ENCODE measurements at places on chromosomes 2 and 18.
A peak's percentile ranks its signal among the peaks of the same experiment; 100 is the strongest.

- DNase-seq: peak; percentile 42
Observed at GRCh38 chr18:23871410-23871809, 143.1 kb upstream of the TTC39C start.

DNA sequence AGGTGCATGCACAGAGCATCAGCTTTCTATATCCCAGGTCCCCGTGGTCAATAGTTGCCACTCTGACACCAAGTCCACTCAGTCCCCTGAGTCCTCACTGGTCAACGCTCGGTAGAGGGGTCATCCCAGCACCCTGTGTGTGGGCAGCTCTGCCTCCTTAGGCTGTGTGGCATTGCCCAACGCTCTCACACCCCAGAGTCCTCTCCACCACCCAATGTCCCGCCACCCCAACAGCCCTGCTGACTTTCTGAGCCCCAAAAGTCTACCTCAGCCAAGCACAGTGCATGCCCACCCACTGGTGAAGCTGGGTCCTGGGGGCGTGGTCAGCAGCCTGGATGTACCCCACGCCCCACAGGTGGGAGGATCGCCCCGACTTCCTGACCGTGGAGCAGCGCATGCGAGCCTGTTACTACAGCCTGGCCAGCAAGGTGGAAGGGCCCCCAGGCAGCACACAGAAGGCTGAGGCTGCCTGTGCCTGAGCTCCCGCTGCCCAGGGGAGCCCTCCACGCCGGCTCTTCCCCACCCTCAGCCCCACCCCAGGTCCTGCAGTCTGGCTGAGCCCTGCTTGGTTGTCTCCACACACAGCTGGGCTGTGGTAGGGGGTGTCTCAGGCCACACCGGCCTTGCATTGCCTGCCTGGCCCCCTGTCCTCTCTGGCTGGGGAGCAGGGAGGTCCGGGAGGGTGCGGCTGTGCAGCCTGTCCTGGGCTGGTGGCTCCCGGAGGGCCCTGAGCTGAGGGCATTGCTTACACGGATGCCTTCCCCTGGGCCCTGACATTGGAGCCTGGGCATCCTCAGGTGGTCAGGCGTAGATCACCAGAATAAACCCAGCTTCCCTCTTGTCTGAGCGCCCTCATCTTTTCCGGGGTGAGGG lies 25.9 kb downstream of the ZAP70 start:
- no peak for DNase-seq

DNA sequence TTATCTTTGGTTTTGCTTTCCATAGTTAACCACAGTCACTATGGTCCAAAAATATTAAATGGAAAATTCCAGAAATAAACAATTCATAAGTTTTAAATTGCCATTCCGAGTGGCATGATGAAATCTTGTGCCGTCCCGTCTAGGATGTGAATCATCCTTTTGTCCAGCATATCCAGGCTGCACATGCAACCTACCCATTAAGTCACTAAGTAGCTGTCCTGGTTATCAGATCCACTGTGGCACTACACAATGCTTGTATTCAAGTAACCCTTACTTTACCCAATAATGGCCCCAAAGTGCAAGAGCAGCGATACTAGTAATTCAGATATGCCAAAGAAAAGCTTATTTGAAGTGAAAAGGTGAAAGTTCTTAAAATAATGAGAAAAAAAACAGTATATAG lies 10.7 kb downstream of the USP34 start:
- no peak for DNase-seq

- DNase-seq: no peak
Observed at GRCh38 chr2:104936527-104936926, 82.6 kb downstream of the POU3F3 start.

- DNase-seq: no peak
Observed at GRCh38 chr2:168469281-168469988, 13.4 kb downstream of the CERS6 start.

DNA sequence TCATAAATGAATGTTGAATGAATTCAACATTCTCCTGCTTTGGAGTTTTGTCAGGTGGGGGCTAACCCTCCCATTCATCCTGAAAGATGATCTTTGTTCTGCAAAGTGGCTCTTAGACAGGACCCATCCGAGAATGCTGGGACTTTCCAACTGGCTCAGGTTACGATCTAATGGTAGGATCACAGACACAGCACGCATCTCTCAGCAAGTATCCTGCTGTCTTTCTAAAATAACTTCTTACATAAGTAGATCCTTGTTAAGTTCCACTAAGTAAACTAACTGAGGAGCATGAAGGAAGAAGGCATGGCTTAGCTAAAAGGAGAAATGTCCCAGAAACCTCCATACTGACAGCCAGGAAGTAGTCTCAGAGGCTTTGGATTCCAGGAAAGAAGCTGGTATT lies 23.7 kb downstream of the CYP27A1 start:
- DNase-seq: no peak

GRCh38 chr18:38923540-38923939 lies 1357.9 kb upstream of the CELF4 start:
- DNase-seq: no peak

DNA sequence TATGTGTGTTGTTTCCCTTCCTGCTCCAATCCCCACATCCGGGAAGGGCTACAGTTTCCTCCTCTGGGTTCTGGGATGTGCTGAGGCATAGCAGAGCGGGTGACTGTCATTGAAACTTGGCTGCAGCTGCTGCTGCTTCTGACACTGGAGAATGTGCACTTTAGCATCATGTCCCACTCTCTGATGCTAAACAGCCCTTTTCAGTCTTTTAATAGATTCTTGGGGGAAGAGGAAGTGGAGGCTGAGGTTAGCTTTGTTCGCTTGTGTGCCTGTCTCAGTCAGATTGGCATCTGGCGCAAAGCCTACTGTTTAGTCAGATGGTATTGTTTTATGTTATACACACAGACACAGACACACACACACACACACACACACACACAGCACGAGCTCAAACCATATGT lies 136.5 kb upstream of the RND3 start:
- DNase-seq: no peak

DNA sequence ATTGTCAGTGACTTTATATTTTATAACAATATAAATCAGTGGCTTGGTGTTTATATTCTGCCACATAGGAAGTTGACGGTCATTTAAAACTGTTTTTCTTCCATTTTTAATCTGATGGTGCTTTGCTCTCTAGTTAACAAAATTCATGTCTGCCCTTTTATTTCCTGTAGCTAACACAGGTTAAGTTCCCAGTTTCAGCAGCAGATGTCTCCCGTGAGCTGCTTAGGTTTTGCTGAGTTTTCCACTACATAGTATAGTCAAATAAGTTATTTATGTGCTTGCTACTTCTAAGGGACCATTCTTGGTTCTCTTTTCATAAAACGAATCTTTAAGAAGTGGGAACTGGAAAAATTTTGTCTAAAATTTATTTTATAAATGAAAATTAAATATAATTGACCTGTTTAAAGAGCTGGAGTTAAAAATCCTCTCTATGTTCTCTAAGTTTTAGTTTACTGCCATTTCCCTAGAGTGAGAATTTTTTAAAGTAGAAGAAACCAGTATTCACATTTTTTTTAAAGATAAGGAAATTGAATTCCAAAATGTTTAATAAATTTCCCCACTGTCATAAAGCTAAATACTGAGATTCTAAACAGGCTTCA lies 20.6 kb downstream of the HTR2B start:
- DNase-seq: peak; percentile 32

DNA sequence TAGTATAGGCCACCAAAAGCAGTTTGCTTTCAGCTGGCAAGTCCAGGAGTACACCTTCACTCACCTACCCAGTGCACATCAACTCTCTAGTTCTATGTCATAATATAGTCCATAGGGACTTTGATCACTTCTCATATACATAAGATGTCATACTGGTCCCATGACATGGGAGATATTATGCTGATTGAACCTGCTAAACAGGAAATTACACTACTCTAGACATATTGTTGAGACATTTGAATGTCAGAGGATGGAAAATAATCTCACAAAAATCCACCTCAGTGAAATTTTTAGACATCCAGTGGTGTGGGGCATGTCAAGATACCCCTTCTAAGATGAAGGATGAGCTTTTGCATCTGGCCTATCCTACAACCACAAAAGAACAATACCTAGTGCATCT lies 322.5 kb downstream of the EN1 start:
- no peak for DNase-seq

DNA sequence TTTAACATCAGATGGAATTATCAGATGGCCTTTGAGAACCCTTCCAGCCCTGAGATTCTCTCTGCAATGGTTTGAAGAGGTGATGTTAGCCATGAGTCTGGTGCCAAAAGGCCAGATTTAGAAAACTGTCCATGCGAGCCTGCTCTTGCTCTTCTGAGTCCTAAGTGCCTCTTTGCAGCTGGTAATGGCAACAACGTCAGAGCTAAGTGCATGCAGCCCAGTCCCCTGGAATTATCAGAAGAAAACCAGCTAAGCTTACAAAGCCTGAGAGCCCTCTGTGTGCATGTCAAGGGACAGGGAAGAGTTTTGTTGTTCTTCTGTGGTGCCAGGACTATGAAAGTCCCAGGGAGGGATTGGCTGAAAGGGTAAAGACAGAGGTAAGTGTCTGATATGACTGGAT lies 89.8 kb downstream of the LOXHD1 start:
- DNase-seq: no peak

GRCh38 chr2:88095022-88095421 lies 27.4 kb downstream of the SMYD1 start:
- DNase-seq: no peak

DNA sequence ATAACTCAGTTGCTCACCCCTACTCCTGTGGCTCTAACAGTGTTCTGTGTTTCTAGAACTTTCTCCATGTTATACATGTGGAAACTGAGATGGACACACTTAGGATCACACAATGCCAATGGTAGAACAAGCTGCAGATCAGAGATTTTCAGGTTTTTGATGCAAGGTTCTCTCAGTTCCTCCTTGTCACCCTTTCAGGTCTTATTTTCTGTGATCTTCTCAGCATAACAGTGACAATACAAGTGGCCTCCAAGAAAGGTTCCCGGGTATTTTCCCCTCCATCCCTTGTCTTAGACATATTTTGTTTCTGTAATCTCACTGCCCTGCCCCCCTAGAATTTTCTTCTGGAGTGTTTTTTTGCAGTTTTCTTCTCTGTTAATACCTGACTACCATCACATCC lies 6.2 kb upstream of the MGAT5 start:
- no peak for DNase-seq

DNA sequence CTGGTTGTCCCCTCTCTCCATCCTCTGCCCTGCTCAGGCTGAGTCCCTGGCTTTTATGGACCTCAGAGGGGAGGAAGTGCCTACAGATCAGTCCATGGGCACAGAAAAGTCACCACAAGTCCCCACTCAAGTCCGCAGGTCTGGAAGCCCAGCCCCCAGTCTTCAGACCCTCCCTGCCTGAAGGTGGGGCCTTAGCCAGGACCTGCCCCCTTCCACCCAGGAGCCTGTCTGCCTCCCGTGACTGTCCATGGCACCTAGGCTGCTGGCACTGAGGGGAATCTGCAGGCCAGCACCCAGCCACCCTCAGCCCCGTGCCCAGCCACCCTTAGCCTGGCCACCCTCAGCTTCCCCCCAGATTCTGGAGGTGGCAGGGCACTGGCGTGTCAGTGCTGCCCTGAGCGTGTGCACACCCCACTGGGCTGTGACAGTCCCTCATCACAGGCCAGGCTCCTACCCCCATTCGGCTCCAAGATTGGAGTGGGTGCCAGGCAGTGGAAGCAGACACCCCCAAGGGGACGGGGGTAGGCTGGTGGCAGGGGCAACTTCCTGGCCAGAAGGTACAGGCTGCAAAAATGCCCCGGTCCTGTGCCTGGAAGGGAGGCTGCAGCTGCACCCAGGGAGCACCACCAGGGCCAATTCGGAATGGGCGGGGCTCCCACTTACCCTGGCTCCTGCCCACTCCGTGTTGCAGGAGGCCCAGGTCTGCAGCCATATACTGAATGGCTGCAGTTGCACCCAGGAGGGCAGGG lies 154.7 kb upstream of the RMP24 start:
- DNase-seq: no peak

GRCh38 chr2:75099521-75099922 lies 99.8 kb downstream of the TACR1 start:
- DNase-seq: no peak

DNA sequence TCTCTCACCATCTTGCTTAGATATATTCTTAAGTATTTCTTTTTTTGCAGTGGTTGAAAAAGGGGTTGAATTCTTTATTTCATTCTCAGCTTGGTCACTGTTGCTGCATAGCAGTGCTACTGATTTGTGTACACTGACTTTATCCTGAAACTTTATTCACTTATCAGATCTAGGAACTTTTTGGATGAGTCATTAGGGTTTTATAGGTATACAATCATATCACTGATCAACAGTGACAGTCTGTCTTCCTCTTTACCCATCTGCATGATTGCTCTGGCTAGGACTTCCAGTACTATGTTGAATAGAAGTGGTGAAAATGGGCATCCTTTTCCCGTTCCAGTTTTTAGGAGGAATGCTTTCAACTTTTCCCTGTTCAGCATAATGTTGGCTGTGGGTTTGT lies 6.5 kb downstream of the STARD6 start:
- no peak for DNase-seq
